ENCODE measurements at places on chromosomes 1 and 21.
A peak's percentile ranks its signal among the peaks of the same experiment; 100 is the strongest.

GRCh38 chr1:26239936-26240335 is 5.9 kb downstream of the CEP85 start:
- DNase-seq = no peak

GRCh38 chr1:168297019-168297730 is 16.5 kb downstream of the TBX19 start:
- no peak for DNase-seq

- no peak for DNase-seq
Measured at GRCh38 chr1:39199593-39199992, 4.9 kb upstream of the MACF1 start.

GRCh38 chr1:102751111-102751510 is 357.2 kb downstream of the COL11A1 start:
- no peak for DNase-seq

DNA sequence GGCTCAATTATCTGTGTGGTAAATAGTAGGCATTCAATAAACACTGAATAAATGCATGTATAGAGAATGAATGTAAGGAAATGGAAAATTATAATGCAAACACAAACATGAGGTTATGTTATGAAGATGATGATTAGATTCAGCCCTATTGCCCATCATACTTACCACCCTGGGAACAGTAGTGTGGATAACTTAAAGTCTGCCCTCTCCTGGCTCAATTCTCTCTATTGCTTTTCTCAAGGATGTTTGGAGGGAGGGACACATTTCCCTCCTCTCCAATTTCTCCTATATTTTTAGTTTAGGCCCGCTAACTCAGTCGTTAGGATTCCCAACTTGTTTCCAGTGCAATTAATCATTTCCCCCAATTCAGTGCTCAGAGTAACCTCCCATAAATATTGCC is 101.5 kb upstream of the TNR start:
- no peak for DNase-seq

DNA sequence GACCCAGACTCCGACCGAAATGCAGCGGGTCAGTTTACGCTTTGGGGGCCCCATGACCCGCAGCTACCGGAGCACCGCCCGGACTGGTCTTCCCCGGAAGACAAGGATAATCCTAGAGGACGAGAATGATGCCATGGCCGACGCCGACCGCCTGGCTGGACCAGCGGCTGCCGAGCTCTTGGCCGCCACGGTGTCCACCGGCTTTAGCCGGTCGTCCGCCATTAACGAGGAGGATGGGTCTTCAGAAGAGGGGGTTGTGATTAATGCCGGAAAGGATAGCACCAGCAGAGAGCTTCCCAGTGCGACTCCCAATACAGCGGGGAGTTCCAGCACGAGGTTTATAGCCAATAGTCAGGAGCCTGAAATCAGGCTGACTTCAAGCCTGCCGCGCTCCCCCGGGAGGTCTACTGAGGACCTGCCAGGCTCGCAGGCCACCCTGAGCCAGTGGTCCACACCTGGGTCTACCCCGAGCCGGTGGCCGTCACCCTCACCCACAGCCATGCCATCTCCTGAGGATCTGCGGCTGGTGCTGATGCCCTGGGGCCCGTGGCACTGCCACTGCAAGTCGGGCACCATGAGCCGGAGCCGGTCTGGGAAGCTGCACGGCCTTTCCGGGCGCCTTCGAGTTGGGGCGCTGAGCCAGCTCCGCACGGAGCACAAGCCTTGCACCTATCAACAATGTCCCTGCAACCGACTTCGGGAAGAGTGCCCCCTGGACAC is 534 bp downstream of the C1orf56 start:
- peak; percentile 80 for DNase-seq

GRCh38 chr1:4653328-4653660 is 1.1 kb upstream of the AJAP1 start:
- DNase-seq = no peak

- DNase-seq = no peak
Measured at GRCh38 chr1:158248118-158248517, 6.1 kb upstream of the CD1A start.

DNA sequence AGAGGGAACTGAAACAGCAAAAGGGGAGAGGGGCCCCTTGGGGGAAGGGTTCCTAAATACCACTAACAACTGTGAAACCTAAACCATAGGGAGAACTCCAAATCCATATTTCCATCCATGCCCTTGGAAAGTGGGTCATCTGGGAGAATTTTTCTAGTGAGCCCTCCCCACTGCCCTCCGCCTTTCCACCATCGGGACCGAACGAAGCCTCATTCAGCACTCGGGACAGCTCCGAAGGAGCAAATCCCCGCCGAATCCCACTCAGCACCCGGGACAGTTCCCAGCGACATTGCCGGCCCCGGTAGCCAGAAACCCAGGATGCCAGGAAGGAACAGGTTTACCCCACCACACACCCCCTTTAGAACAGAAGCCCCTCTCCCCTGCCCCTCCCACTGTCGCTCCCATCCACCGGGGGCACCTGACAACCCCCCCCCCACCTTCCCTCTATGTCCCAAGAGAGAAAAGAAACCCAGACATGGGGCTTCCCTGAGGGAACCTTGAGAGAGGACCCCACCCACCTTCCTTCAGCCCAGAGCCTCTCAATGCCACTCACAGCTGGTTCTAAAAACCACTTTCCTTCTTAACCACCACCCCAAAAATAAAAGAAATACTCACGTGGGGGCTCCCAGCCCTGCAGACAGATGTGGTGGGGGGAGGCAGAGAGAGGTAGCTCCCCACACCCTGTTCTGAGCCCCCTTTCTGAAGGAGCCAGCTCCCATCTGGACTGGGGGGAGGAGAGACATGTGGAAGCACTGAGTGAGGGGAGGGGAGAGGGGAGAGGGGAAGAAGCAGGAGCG is 4.5 kb downstream of the DLGAP3 start:
- DNase-seq = peak; percentile 74

- DNase-seq = no peak
Measured at GRCh38 chr1:246151796-246152434, 355.2 kb downstream of the SMYD3 start.

- peak; percentile 80 for DNase-seq
Measured at GRCh38 chr1:235783148-235783776, 83.4 kb downstream of the LYST start.

DNA sequence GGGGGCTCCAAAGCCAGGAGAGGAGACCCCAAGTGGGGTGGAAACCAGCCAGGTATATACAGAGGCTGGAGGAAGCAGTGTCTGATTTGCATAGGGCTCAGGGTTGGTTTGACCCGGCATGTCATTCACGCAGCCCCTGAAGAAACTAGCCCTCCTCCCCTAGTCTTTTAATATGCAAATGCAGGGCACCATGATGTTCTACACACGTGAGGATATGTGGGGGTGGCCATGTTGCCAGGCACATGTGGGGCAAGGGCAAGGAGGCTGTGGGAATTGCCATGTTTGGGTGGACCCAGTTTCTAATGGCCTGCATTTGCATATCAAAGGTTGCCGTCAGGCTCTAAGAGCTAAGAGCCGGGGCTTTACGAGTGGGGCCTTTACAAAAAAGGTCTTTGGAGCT is 12.0 kb upstream of the RHOU start:
- no peak for DNase-seq

- no peak for DNase-seq
Measured at GRCh38 chr1:116913941-116914340, 4.2 kb downstream of the PTGFRN start.

- DNase-seq = no peak
Measured at GRCh38 chr1:190098107-190098506, 379.6 kb downstream of the BRINP3 start.

GRCh38 chr1:168945870-168946269 is 160.6 kb upstream of the ATP1B1 start:
- no peak for DNase-seq

DNA sequence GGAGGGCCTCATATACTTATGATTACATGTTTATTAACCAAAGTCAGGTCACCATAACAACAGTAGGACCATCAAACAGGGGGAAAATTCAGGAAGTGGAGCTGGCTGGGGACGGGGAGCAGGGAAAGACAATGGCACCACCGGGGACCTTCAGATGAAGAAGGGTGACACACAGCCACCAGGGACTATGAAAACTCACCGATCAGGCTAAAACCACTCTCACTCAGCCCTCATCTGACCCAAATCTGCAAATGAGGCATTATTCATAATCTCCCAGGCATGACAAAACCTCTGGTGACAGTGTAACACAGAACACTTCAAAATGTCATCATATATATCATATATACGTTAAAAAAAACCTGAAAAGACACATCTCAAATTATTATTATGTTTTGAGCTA is 11.2 kb downstream of the MKNK1 start:
- DNase-seq = no peak

DNA sequence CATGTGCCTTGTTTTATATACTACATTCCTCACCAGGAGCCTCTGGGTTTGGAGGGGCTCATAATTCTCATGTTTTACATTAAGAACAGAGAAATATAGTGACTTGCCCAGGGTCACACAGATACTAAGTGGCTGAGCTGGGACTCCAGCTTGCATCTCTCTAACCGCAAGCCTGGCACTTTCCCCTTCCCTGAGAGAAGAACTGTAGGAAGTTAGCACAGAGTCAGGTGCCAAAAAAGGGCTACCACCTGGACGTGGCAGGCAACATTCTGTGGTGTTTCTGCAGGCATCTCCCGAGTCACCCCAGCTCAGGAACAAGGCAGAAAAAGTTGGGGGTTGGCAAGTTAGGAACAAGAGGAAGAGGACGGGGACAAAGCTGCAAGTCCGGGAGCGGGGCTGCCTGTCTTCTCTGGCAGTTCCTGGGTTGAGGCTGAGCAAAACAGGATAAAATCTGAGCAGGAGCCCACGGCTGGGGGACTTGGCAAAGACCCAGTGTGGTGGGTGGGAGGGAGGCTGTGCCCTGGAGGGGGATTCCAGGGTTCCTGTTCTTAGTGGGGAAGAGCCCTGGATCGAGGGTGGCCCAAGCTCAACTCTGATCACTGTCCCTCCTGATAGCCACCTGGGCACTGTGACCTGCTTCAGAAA is 9.8 kb downstream of the PLA2G5 start:
- no peak for DNase-seq

GRCh38 chr1:7454895-7455784 is 316.0 kb upstream of the VAMP3 start:
- peak; percentile 58 for DNase-seq

GRCh38 chr1:221045842-221046831 is 166.9 kb downstream of the HLX start:
- DNase-seq = peak; percentile 34
